ENCODE measurements at places on chromosomes 1 and 21. TPM values are rescaled to one million over a fixed set of nuclear protein-coding genes. Genes with fewer than 3 reads are reported as not detected.

- DNase-seq, result no peak
- no peaks in the 10 kb centered on the region for H3K36me3 ChIP-seq
- no peak overlapping the region for H3K27ac ChIP-seq
- peak overlapping the region; percentile 40 for H3K4me3 ChIP-seq
- no peaks in the 10 kb centered on the region for H3K4me1 ChIP-seq
Measured at GRCh38 chr1:1206966-1207531, 657 bp upstream of the TNFRSF18 start.

- peaks cover 43% of the 10 kb centered on the region for H3K4me1 ChIP-seq
- no peak for DNase-seq
- peaks cover 37% of the 10 kb centered on the region for H3K36me3 ChIP-seq
- no peaks in the 10 kb centered on the region for H3K27me3 ChIP-seq
Measured at GRCh38 chr1:38371505-38371844, 324.9 kb upstream of the POU3F1 start.

DNA sequence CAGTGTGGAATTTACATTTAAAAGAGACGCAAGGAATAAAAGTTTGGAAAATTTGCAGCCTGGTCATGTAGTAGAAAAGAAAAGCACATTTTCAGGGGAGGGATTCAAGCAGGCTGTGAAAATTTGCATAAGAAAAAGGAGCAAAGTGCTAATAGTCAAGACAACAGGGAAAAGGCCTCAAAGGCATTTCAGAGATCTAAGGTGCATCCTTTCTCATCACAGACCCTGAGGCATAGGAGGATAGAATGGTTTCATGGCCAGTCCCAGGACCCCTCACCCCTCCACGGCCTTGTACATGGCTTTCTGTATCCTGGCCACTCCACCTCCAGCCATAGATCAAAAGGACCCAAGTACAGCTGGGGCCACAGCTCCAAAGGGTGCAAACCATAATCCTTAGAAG is 380.5 kb upstream of the BRINP3 start:
- no peaks in the 10 kb centered on the region for H3K27me3 ChIP-seq
- H3K4me1 ChIP-seq, result peaks cover 4% of the 10 kb centered on the region
- no peak for DNase-seq
- no peak overlapping the region for H3K4me3 ChIP-seq
- peaks cover 48% of the 10 kb centered on the region for H3K36me3 ChIP-seq
- H3K27ac ChIP-seq, result no peak overlapping the region

- no peak overlapping the region for H3K27ac ChIP-seq
- no peak for DNase-seq
- H3K4me1 ChIP-seq, result no peaks in the 10 kb centered on the region
- no peaks in the 10 kb centered on the region for H3K36me3 ChIP-seq
- no peak overlapping the region for H3K4me3 ChIP-seq
Measured at GRCh38 chr21:40166291-40166843, 299.1 kb downstream of the PCP4 start.

DNA sequence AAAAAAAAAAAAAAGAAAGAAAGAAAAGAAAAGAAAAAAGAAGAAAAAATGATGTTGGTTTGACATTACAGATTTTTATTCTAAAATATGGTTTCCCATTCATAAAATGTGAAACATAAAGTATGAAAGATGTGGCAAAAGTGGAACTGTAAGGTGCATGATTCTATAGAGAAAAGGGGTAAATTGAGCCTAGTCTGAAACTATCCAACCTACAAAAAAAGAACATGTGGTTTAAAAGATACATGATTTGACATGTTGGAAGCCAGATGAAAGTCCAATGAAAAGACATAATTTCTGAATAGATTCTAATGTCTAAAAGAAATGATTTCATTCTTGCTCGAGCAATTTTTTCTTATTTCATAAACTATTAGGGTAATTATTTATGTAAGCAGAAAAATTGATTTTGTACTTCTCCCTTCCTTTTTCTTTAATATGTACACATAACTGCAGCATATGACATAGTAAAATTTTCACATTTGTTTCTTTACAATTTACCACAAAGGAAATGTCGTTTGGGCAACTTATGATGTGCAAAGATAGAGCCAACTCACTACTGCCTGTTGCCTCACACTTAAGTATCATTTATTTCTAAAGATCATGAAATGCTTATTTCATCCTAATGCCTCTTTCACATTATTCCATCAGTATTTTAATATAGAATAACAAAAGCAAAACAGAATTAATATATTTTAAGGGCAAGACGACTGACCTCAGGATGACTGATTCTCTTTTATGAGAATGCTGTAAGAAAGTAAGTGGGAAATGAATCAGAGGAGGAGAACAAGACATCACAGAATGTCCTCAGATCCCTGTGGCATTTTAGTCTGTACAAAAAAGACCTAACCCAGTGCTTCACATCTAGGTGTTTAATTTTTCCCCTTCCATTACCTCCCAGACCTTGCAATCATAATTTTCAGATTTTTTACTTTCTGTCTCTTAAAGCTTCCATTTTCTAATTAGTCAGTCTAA is 165.8 kb upstream of the HMCN1 start:
- DNase-seq, result no peak
- no peak overlapping the region for H3K27ac ChIP-seq
- H3K27me3 ChIP-seq, result no peaks in the 10 kb centered on the region

- no peak for DNase-seq
- H3K4me3 ChIP-seq, result no peak overlapping the region
- no peak overlapping the region for H3K27ac ChIP-seq
Measured at GRCh38 chr1:181079382-181079781, 9.1 kb upstream of the IER5 start.

- no peaks in the 10 kb centered on the region for H3K27me3 ChIP-seq
- no peak for DNase-seq
- no peak overlapping the region for H3K27ac ChIP-seq
- no peaks in the 10 kb centered on the region for H3K36me3 ChIP-seq
- no peak overlapping the region for H3K4me3 ChIP-seq
Measured at GRCh38 chr1:205077158-205077933, 6.9 kb downstream of the TMEM81 start.

DNA sequence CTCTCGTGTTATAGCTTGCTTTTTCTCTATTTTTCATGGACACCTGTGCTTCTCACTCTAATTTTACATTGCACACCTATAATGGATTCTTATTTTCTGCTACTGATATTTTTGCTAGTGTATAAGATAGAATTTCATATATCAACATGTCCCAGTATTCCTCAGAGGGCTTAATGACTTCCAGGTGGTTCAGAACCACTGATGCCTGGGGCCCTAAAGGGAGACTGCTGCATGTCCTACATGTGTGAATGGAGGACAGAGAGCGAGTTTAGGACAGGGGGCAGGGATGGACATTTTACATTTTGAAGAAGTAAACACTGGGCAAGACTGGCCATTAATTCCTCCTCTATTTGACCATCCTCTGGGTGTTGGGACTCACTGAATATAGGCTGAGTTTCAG is 100.6 kb downstream of the DISC1 start:
- H3K36me3 ChIP-seq, result no peaks in the 10 kb centered on the region
- H3K4me1 ChIP-seq, result no peaks in the 10 kb centered on the region
- H3K4me3 ChIP-seq, result no peak overlapping the region
- H3K27me3 ChIP-seq, result no peaks in the 10 kb centered on the region
- DNase-seq, result no peak

DNA sequence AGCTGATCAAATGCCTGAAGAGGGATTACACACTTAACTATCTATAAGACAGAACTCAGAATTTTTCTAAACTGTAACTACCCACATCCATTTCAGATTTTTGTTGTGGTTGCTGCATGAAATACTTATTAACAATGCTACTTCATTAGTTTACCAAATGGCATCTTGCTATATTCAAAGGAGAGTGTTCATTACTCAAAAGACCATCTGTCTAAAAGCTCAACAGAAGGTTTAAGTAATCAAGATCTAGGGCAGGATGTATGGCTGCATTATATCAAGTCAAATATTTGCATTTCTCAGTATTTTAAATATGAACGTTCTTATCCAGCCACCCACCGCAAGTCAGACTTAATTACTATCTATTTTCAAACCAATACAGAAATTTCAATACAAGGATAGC is 79.9 kb downstream of the SIPA1L2 start:
- no peak overlapping the region for H3K4me3 ChIP-seq
- H3K36me3 ChIP-seq, result no peaks in the 10 kb centered on the region
- H3K27ac ChIP-seq, result no peak overlapping the region
- H3K27me3 ChIP-seq, result no peaks in the 10 kb centered on the region
- DNase-seq, result no peak

Gene HJV
- 0.31 TPM for total RNA-seq

Gene F11R
- 203 TPM for total RNA-seq

Gene NBPF26
- total RNA-seq, result 7.2 TPM

Gene RIMKLA
- 17.3 TPM for total RNA-seq

Gene POLR3C
- total RNA-seq, result 20.2 TPM

Measured in WTC11 (cell line).